Stimulated activated CD8-positive, alpha-beta memory T cell treated with anti-CD3 and anti-CD28 coated beads, Interleukin-2, amount 100 ng/mL, for 1 hour (primary cell): ENCODE measurements at places on chromosomes 2 and 18.

DNA sequence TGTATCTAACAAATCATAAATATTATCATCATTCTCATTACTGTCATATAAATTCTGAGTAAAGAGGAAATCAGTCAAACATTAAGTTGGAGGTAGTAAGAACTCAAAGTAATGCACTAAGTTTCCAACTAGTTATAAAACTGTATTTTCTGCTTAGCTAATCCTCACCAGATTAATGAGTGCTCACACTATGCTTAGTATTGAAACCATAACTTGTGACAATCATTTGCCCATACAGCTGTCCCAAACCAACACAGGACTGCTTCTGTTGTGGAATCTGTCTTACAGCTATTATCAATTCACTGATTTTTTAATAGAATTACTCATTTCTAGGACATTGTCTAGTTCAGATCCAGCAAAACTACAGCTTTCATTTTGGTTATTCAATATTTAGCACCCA is 41.5 kb upstream of the TANK start:
- no peak for DNase-seq

DNA sequence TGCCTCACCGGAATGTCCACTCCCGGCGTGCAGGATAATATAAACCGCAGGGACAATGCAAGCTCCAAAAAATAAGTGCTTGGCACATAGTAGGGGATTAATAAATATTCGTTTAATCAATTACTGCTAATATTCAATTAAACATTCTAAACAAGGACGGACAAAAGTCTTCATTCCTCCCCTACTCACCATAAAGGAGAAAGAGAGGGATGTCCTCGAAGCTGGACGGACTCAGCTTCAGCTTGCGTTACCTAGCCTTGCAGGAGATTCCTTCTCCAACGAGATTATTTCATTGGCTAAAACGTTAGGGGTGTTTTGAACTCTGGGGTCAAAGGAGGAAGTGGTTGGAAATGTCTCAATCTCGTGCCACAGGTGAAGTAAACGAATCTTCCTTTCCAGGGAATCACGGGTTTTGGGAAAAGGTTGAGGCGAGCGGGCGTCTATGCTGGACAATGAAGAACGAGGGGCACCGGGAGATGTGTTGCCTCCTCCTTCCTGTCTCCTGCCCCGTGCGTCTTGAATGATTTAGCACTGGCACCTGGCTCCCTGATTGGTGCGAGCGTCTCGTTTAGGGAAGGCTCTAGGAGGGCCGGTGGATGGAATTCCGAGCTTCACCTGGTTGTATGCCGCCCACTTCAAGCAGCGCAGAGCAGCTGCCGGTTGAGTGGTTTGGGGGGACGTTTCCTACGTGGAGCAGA is 2.0 kb upstream of the GAD1 start:
- no peak for DNase-seq

DNA sequence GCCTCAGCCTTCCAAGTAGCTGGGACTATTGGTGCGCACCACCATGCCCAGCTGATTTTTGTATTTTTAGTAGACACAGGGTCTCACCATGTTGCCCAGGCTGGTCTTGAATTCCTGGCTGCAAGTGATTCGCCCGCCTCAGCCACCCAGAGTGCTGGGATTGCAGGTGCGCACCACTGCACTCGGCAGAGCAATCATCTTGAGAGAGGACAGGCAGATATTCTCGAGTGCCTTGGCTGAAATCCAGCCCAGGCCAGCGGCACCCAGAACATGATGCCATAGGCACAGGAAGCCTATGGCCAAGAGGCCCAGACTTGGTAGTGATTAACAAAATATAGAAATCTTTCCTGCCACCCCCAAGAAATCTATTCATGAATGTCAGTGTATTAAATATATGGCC is 58.0 kb upstream of the PEX13 start:
- DNase-seq: no peak

DNA sequence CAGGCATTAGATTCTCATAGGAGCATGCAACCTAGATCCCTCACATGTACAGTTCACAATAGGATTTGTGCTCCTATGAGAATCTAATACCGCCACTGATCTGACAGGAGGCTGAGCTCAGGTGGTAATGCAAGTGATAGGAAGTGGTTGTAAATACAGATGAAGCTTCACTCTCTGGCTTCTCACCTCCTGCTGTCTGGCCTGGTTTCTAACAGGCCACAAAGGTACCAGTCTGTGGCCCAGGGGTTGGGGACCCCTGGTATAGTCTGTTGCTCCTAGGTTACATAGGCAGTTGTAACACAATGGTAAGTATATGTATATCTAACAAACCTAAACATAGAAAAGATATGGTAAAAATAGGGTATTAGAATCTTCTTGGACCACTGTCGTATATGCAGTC is 81.8 kb downstream of the EML4 start:
- no peak for DNase-seq

DNA sequence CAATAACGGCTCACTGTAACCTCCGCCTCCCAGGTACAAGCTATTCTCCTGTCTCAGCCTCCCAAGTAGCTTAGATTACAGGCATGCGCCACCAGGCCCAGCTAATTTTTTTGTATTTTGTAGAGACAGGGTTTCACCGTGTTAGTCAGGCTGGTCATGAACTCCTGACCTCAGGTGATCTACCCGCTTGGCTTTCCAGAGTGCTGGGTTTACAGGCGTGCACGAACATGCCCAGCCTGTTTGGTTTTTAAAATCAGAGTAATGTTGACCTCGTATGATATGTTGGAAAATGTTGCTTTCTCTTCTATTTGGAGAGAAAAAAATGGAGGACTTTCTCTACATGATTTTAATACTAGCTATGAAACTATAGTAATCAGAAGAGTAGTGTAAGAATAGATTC is 386.2 kb downstream of the PTH2R start:
- DNase-seq: no peak

GRCh38 chr18:11989966-11990380 is 8.7 kb downstream of the IMPA2 start:
- DNase-seq: no peak

DNA sequence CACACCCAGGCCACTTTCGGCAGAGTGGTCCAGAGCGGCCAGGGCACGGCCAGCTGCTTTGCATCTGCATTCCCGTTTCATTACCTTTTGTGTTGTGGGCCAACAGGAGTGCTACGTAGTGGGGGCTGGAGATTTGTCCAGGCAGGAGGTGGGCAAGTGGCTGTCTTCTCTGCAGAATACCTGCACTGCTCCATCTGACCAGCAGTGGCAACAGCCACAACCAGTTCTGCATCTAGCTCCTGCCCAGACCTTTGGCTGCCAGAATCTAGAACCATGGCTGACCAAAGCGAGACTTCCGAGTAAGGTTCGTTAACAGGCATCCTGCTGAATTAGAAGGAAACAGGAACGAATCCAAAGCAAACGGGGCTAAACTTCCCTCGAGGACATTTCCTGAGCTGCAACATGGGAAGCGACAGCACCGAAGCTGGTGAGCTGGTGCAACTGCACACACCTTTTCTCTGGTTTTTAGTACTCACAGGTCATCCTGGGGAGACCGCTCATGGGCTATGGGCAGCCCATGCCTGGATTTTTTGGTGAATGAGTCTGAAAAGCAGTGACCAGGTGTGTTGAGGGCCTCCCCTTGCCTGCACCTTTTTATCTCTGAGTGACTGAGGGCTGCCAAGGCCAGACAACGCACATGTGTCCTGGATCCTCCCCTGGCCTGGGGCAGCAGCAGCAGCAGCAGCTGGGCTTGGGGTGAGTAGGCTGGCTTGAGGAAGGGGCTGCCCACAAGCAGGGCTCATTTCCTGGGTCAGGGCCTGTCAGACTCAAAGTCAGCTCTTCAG is 10.5 kb downstream of the GDF7 start:
- no peak for DNase-seq

- no peak for DNase-seq
Observed at GRCh38 chr2:32863326-32863725, 83.4 kb upstream of the LTBP1 start.
